ENCODE measurements at places on chromosomes 1 and 21. TPM values are rescaled to one million over a fixed set of nuclear protein-coding genes. Genes with fewer than 3 reads are reported as not detected.

GRCh38 chr1:234069760-234070159 lies 165.3 kb downstream of the SLC35F3 start:
- DNase-seq = peak; percentile 52
- H3K4me1 ChIP-seq = peaks cover 21% of the 10 kb centered on the region

- no peak overlapping the region for H3K4me3 ChIP-seq
- no peaks in the 10 kb centered on the region for H3K36me3 ChIP-seq
- peak overlapping the region; percentile 88 for H3K27ac ChIP-seq
- H3K27me3 ChIP-seq = no peaks in the 10 kb centered on the region
- H3K4me1 ChIP-seq = peaks cover 64% of the 10 kb centered on the region
Measured at GRCh38 chr1:42172381-42173133, 8.0 kb upstream of the GUCA2A start.

DNA sequence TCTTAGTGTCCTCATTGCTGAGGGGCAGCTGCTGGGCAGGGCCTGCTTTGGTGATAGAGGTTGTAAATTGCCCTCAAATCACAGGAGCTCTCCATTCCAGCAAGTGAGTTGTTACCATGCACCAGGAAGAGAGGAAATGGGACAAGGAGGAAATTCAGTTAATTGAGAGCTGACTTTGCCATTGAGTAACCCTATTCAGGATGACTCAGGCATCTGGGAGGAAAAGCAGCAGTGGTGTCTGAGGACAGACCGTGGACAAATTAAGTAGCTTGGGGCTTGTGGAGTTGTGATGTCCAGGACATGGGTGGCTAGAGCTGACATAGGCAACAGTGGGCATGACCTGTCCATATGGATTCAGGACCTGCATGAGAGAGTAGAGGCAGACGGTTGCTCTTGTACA lies 5.9 kb downstream of the ARHGEF10L start:
- H3K36me3 ChIP-seq = no peaks in the 10 kb centered on the region
- H3K27me3 ChIP-seq = no peaks in the 10 kb centered on the region
- H3K4me1 ChIP-seq = peaks cover 22% of the 10 kb centered on the region

- peaks cover 15% of the 10 kb centered on the region for H3K36me3 ChIP-seq
- no peaks in the 10 kb centered on the region for H3K27me3 ChIP-seq
- H3K4me3 ChIP-seq = peak overlapping the region; percentile 96
- peak; percentile 30 for DNase-seq
Measured at GRCh38 chr1:88890791-88891317, 513 bp downstream of the GTF2B start.

SPATA45 gene
- not detected for total RNA-seq

GRCh38 chr1:6157132-6157527 lies 23.0 kb downstream of the CHD5 start:
- H3K27ac ChIP-seq = peak overlapping the region; percentile 97
- H3K4me3 ChIP-seq = peak overlapping the region; percentile 32
- peak; percentile 64 for DNase-seq
- no peaks in the 10 kb centered on the region for H3K36me3 ChIP-seq
- no peaks in the 10 kb centered on the region for H3K27me3 ChIP-seq

- H3K36me3 ChIP-seq = no peaks in the 10 kb centered on the region
- H3K27ac ChIP-seq = no peak overlapping the region
- DNase-seq = no peak
- H3K4me3 ChIP-seq = no peak overlapping the region
- H3K27me3 ChIP-seq = no peaks in the 10 kb centered on the region
Measured at GRCh38 chr21:34687065-34687464, 18.3 kb downstream of the CLIC6 start.

DNA sequence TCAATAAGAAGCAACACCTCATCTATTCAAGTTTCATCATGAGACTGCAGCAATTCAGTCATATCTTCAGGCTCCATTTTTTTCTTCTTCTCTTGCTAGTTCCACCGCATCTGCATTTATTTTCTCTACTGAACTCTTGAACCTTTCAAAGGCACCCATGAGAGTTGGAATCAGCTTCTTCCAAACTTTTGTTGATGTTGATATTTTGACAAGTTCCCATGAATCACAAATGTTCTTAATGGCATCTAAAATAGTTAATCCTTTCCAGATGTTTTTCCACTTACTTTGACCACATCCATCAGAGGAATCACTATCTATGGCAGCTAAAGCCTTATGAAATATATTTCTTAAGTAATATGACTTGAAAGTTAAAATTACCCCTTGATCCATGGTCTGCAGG lies 434.3 kb downstream of the GPATCH2 start:
- no peaks in the 10 kb centered on the region for H3K4me1 ChIP-seq
- no peak overlapping the region for H3K27ac ChIP-seq
- no peak overlapping the region for H3K4me3 ChIP-seq
- DNase-seq = no peak
- H3K36me3 ChIP-seq = no peaks in the 10 kb centered on the region

TFF1 gene
- 111 TPM for total RNA-seq

GRCh38 chr1:1352786-1353388 lies 3.7 kb upstream of the DVL1 start:
- H3K4me1 ChIP-seq = peaks cover 28% of the 10 kb centered on the region
- DNase-seq = no peak
- no peak overlapping the region for H3K4me3 ChIP-seq
- no peaks in the 10 kb centered on the region for H3K36me3 ChIP-seq
- no peak overlapping the region for H3K27ac ChIP-seq
- no peaks in the 10 kb centered on the region for H3K27me3 ChIP-seq

DNA sequence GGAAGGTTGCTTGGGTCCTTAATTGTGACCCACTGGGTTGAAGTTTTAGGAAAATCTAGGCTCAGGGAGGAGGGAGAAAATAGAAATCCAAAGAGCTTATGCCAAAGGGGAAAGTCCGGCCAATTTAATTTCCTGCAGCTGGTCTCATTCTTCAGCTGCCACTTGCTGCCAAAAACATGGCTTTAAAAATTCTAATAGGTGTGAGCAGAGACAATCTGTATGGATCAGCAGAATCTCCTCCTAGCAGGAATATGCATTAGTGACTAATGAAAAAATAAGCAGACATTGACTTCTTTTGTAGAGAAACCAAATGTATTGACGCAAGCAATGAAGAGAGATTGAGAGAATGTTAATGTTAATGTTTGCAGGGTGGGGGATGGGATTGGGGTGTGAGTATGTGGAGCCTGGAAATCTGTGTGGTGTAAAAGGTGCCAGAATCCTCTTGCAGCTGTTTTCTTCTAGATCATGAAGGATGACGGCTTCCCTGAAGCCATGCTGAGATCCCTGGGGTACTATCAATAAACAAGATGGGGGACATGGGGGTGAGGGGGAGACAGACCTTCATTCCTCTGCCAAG lies 35.3 kb downstream of the VWA5B1 start:
- H3K27ac ChIP-seq = no peak overlapping the region
- H3K36me3 ChIP-seq = no peaks in the 10 kb centered on the region
- H3K4me3 ChIP-seq = no peak overlapping the region
- DNase-seq = no peak
- no peaks in the 10 kb centered on the region for H3K4me1 ChIP-seq

- no peak overlapping the region for H3K4me3 ChIP-seq
- DNase-seq = no peak
- H3K4me1 ChIP-seq = no peaks in the 10 kb centered on the region
- no peak overlapping the region for H3K27ac ChIP-seq
Measured at GRCh38 chr1:87563211-87563610, 234.5 kb downstream of the LMO4 start.

GRCh38 chr1:183159960-183160359 lies 26.1 kb upstream of the LAMC2 start:
- peak overlapping the region; percentile 98 for H3K27ac ChIP-seq
- H3K27me3 ChIP-seq = no peaks in the 10 kb centered on the region
- no peak overlapping the region for H3K4me3 ChIP-seq
- peaks cover 63% of the 10 kb centered on the region for H3K4me1 ChIP-seq
- H3K36me3 ChIP-seq = no peaks in the 10 kb centered on the region

DNA sequence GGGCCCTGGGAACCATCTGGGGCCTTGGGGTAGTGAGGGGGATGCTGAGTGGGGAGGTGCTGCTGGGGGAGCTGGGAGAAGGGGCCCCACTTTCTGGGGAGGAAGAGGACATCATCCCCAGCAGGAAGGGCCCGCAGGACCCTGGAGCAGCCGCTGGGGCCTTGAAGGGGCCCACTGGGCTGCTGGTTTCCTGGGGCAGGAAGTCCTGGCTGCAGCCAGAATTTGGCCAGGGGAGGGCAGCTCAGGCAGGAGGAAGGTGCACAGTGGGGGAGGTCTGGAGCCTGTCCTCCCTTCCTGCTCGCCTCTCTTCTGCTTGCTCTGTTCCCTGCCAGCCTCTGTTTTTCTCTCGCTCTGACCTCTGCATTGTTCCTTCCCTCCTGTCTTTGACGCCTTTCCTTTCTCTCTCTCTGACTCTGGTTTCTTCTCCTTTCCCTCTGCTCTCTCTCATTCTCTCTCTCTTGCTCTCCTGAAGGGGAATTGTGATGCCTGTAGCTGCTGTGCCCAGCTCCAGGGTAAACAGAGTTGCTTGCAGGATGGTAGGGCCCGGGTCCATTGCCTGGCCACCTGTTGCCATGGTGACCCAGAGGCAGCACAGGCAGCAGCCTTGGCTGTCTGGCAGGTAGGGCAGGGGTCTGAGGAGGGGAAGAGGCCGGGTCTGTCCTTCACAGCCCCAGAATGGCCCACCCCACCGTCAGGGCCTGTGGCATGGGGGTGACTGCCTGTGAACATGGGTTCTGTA lies 23.9 kb downstream of the ACOT11 start:
- no peak for DNase-seq
- H3K4me1 ChIP-seq = peaks cover 5% of the 10 kb centered on the region
- H3K4me3 ChIP-seq = no peak overlapping the region
- no peak overlapping the region for H3K27ac ChIP-seq

- no peak for DNase-seq
- H3K4me1 ChIP-seq = peaks cover 7% of the 10 kb centered on the region
- no peak overlapping the region for H3K27ac ChIP-seq
- H3K36me3 ChIP-seq = no peaks in the 10 kb centered on the region
- no peak overlapping the region for H3K4me3 ChIP-seq
Measured at GRCh38 chr1:1629430-1630190, 2.4 kb upstream of the MMP23B start.

- no peak overlapping the region for H3K27ac ChIP-seq
- DNase-seq = peak; percentile 30
- H3K4me3 ChIP-seq = no peak overlapping the region
- H3K27me3 ChIP-seq = no peaks in the 10 kb centered on the region
Measured at GRCh38 chr1:12001249-12001917, 17.9 kb upstream of the MIIP start.

DNA sequence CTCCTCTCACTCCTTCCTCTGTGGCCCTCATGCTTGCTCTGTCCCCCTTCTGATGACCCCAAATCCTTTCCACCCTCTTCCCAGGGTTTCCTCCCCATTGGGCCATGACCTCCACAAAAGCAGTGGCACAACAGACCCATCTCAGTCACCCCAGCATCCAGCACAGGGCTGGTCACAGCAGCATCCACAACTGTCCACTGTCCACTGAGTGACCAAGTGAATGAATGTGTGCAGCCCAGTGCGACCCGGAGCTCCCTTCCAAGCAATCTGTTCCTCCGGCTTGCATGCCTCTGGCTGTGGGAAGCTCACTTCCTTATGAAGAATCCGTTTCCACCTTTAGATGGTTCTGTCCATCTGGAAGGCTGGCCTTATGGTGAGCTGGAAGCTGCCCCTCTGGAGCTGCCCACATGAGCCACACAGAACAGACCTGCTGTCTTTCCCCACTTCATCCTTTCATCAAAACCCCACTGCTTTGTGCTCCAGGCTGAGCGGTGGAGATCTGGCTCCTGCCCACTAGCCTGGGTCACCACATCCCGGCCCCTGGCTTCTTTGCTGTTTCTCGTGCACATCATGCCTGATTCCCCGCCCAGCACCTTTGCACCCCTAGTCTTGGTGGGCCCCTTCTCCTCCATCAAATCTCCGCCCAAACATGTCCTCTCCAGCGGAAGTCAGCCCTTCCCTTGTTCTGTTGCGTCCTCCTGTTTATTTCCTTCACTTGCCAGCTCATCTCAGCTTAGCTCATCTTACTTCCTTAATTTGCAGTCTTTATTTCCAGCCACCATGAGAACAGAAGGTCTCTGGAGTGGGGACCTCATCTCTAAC lies 56.4 kb downstream of the EDN2 start:
- H3K4me1 ChIP-seq = peaks cover 14% of the 10 kb centered on the region
- no peak for DNase-seq
- H3K27me3 ChIP-seq = no peaks in the 10 kb centered on the region
- no peak overlapping the region for H3K4me3 ChIP-seq
- H3K36me3 ChIP-seq = no peaks in the 10 kb centered on the region

DNA sequence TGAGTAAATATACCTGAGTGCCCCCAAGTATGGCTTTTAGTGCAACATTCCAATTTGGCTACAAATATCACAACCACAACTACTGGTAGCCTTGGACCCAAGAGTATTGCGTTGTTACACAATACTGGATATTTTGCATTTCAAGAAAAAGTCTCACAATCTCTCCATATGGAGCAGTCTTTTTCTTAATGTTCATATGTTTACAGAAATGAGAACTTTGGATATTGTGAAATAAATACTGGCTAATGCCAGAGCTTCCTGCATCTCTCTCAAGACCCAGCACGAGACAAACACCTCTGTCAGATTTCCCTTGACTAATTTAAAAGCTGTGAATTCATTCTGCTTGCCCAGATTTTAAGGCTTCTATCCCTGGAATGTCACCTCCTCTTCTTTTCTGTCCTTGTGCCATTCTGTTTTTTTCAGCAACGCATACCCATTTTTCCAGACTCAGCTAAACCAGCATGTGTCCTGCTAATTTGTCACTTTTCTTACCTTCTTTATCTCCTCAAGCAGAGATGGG lies 136.2 kb upstream of the BACE2 start:
- H3K36me3 ChIP-seq = no peaks in the 10 kb centered on the region
- no peaks in the 10 kb centered on the region for H3K4me1 ChIP-seq
- H3K27me3 ChIP-seq = no peaks in the 10 kb centered on the region

DNA sequence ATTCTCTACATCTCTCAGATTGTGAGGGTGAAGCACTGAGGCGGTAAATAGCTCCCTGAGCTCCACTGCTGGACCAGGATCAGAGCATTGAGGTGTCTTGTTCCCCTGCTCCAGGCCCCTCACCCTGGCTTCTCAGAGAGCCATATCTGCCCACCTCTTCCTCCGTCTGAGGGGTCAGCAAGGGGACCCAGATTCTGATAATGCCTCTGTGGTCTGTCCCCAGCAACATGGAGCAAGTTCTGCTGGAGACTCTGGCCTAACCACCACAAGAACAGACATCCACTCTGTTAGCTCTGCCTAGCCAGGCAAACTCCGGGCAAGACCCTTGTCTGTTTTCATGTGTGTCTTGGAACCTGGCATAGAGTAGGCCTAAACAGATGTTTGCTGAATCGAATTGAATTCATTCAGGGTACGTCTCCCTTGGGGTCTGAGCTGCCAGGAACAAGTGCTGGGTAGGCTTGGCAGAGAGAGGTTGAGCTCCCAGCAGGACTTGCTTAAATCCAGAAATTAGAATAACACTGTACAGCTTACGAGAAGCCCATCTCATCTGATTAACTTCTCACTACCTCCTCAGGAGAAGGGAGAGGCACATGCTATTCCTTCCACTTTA lies 2.3 kb downstream of the TRAF5 start:
- H3K27me3 ChIP-seq = no peaks in the 10 kb centered on the region
- H3K27ac ChIP-seq = no peak overlapping the region
- no peaks in the 10 kb centered on the region for H3K36me3 ChIP-seq
- peaks cover 31% of the 10 kb centered on the region for H3K4me1 ChIP-seq
- DNase-seq = no peak

FTCD gene
- total RNA-seq = 0.58 TPM

S100A13 gene
- 350 TPM for total RNA-seq

- DNase-seq = no peak
- H3K4me3 ChIP-seq = no peak overlapping the region
- H3K4me1 ChIP-seq = no peaks in the 10 kb centered on the region
- H3K36me3 ChIP-seq = no peaks in the 10 kb centered on the region
Measured at GRCh38 chr1:54582566-54583306, 34.7 kb downstream of the ACOT11 start.

Measured in PC-3 (cell line).